CD4-positive, alpha-beta T cell treated with Interleukin-10 for 1 hour (primary cell): ENCODE measurements at places on chromosomes 1 and 21.

DNA sequence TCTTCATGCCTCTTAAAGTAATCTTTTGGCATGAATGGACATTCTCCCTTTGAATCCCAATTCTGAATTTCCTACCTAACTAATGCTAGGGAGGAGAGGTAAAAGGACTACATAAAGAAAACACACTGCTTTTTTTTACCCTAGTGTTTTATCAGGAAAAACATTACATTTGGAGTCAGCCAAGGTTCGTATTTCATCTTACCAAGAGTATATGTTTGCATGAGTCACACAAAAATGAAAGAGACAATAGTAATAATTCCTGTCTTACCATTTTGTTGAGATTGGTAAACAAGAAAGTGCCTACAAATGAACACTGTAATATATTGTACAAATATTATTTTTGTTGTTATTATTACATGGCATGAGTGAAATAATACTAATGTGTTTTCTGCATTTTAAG lies 112.9 kb upstream of the WARS2 start:
- DNase-seq, result no peak

GRCh38 chr1:12153181-12153785 lies 13.5 kb upstream of the TNFRSF1B start:
- peak; percentile 67 for DNase-seq

GRCh38 chr1:31944205-31945089 lies 6.3 kb upstream of the PTP4A2 start:
- peak; percentile 85 for DNase-seq

DNA sequence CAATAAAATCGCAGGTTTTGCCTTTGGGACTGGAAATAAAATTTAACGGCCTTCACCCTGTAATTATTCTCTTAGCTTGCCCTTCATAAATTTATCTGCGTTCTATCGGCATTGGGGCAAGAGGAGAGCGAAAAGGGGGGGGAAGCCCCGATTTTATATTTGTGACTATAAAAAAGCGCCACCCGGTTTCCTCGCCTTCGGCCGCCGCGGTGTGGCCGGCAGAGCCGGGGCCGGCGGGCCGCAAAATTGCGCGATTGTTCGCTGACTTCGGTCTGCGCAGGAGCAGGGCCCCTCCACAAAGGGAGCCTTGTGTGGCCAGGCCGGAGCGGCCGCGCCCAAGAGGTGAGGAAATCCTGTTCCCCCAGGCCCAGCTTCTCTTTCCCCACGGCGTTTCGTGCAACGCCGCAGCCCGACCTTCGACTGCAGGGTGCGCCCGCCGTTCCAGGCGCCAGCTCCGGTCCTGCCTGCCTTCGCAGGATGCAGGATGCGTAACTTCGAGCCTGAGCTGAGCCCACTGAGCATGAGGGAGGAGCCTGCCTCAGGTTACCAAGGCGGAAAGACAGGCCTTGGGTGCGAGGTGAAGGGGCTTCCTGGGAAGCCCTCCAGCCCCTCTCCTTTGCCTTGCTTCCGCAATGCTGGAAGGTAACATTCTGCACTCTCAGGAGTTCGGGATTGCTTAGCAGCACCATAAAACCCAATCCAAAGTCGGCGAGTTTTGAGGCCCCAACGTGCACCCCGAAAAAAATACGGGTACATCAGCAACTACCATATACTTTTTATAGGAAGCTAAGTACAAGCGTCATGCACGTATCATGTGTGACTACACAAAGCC lies 4.9 kb upstream of the TBX15 start:
- no peak for DNase-seq

- DNase-seq, result no peak
Measured at GRCh38 chr21:26391166-26391565, 181.9 kb downstream of the CYYR1 start.

DNA sequence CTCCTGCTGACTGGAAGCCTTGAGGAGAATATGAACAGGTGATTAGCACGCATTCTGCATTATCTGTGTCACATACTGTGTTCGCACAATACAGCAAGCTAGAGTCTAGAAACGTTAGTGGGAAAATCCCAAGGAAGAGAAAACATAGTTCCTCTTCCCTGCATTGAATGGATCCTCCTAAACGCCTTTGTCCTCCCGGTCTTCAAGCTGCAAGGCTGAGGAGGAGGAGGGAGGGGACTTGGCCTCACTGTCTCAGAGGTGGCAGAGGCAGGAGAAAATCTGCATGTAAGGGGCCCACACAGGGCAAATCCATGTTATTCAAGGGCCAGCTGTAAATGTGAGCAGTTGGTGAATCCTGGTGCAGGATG lies 34.4 kb downstream of the WNT9A start:
- DNase-seq, result no peak

DNA sequence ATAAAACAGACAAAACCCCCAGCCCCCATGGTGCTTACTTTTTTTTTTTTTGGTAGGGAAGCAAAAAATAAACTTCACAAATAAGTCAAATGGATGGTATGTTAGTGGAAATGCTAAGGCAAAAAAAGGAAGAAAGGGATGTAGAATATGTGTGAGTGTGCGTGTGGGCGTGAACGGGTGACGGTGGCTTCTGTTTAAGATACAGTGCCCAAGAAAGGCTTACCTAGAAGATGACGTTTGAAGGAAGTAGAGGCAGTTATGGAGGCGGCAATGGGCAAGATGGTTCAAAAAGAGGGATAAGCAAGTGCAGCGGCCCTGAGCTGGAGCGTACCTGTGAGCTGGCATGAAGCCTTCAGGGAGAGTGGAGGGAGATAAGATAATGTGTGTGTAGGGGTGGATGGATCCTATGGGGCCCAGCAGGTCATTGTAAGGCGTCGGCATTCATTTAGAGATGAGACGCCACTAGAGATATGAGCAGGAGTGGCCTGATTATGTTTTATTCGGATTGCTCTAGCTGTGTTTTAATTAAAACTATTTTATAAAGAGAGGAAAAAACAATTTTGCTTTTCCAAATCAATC lies 19.9 kb downstream of the LEPR start:
- no peak for DNase-seq
